Common myeloid progenitor, CD34-positive (primary cell): ENCODE measurements at places on chromosomes 13 and 19.
A peak's percentile ranks its signal among the peaks of the same experiment; 100 is the strongest.

GRCh38 chr13:101530293-101530692 is 77.8 kb downstream of the ITGBL1 start:
- no peak for DNase-seq

GRCh38 chr19:16886305-16886880 is 2.4 kb upstream of the F2RL3 start:
- DNase-seq, result no peak

- DNase-seq, result no peak
Measured at GRCh38 chr13:94703721-94704314, 8.5 kb downstream of the SOX21 start.

- no peak for DNase-seq
Measured at GRCh38 chr19:42455621-42456081, 12.9 kb upstream of the CXCL17 start.

GRCh38 chr13:48266701-48267639 is 34.0 kb downstream of the ITM2B start:
- DNase-seq, result no peak

- DNase-seq, result no peak
Measured at GRCh38 chr19:49337267-49338022, 2.2 kb downstream of the CD37 start.

DNA sequence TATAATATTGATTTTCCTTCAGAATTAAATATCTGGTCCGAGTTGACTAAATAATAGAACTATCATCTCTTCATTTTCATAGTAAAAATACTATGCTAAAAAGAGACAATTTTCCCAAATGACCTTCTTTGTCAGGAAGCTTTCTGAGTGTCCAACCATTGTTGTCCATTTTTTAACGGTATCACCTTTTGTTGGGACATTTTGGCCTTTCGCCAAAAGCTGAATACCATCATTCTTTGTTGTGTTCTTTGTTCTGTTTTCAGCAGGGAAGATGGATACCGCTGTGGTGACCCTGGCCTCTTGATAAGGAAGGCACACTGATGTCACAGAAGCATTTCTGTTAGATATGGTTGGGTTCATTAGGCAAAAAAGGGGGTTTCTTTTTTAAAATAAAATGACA is 654.4 kb upstream of the GPC6 start:
- DNase-seq, result no peak

DNA sequence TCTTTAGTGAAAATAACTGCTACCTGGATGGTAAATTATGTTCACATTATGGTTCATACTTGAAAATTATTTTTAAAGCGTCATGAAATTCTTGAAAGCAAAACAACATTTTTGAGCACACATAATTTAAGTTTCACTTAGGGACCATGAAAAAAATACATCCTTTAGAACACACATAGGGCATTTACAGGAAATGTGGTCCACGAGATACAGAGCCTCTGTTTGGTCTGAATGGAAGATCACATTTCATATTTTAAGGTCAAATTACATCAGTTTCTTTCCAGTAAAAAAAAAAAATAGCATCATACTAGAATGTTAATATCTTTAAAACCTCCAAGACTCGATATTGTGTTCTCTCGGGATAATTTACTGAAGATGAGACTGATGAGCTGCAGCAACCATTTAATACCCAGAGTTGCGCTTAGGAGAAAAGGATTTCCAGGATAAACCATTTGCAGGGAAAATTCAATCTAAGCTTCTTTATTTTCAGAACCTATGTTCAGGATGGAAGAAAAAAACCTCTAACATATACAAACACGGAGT is 720.7 kb downstream of the DIAPH3 start:
- no peak for DNase-seq

DNA sequence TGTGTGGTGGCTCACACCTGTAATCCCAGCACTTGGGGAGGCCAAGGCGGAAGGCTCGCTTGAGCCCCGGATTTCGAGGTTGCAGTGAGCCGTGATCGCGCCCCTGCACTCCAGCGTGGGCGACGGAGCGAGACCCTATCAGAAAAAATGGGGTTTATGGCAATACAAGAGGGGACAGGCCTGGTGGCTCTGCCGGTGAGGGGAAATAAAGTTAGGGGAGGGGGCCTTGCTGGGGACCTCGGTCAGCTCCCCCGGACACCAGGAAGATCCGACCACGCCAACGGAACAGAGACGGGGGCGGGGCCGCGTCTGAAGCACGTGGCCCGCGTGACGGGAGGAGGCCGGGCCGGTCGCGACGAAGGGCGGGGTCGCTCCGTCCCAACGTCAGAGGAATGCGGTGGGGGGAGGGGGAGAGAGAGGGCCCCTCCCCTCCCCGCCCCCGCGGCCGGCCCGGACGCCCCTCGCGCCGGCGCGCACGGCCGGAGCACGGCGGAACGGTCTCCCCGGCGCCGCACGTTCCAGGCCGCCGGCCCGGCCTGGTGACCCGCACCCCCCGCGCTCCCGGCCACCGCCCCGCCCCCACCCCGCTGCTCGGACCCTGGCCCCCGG is 1.9 kb upstream of the HNRNPL start:
- peak; percentile 86 for DNase-seq

- DNase-seq, result no peak
Measured at GRCh38 chr13:93982179-93982918, 497.1 kb downstream of the DCT start.

DNA sequence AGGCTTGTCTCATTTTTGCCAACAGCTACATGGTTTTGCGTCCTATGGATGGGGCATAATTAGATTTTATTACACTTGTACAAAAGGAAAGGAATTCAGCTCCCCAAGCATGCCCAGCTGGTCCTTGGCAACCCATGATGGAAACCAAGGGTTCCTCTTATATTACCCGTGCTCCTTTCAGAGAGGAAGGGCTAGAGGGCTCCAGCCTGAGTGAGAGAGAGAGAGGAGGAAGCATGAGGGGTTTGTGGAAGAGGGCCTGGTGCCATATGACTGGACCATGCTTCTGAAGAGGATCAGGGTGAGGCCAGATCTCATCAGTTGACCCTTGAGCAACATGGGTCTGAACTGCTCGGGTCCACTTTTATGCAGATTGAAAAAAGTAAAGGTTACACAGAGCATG is 3.5 kb upstream of the RPS9 start:
- DNase-seq, result no peak

DNA sequence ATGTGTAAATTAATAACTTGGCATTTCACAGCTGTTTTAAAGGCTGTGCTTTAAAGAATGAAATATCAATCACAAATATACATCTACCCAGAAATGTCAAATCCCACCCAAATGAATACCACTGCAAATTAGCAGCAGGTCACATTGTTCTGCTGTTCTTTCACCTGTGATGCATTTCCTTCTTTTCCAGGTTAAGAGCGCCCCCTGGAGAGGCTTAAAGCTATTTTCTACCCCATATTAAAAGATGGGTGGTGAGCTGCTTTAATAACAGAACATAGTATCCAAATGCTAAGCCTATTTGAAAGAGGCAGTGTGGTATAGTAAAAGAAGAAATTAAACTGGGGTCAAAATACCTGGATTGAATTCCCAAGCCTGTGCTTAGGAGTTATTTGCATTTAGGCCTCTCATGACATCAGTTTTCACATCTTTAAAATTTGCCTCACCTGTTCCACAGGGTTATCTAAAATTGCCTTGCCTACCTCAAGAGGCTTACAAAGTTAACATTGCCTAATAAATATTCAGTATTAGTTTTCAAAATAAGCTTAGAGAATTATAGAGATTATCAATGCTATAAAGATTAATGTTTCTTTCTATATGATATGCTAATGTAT is 396.9 kb upstream of the SLITRK5 start:
- peak; percentile 71 for DNase-seq

DNA sequence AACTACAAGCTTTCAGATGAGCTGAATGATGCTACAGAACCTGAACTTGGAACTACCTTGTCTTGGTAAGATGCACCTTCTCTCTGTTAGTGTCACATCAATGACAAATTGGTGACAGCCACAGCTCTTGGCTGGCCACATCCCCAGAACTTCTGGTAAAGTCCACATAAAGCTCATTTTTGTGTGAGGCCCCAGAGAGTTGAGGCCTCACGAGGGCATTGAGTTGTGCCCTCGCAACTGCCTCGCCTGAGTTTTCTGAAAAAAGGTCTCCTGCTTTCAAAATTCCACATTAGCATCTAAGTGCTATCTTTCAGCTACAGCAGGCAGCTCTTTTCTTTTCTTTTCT is 42.6 kb downstream of the MRPL57 start:
- no peak for DNase-seq

DNA sequence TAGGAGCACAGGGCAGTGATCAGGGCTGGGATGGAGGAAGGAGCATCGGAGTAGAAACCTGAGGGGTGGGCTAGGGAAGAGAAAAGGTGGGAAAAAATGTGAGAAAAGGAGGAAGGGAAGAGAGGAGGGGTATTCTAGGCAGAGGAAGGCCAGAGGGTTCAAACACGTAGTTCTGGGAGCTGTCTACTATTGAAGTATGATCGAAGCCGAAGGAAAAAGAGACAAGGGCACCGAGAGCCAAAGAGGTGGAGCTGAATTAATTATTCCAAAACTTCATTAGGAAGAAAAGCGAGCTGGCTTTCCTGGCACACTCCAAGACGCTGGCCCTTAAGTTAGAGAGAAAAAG is 7.8 kb downstream of the DLL3 start:
- no peak for DNase-seq

DNA sequence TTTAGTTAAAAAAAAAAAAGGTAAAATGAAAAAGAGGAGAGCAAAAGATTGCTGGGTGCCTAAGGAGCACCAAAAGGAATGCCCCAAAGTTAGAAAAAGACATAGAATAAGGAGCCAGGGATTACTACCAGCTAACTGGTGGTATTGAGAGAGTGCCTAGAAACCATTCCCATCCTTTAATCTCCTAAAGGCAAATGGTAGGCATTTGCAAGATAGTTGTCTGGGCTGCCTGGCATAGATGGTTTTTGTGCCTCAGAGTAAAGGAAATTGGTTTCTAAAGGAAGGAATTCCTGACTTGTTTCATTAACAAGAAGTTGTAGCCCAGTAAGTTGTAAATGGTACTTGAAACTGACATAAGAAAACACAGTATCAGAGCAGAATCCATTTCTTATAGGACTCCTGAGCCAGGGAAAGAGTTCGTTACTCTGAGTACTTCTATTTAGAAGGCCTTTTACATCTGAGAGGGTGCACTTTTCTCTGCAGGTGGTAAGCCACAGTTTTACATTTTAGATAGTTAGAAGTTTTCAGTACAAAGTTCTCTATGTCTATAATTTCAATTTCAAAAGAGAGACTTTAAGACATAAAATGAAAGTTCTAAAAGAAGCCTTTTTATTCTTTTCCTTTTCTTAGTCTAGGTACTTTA is 92.6 kb downstream of the OLFM4 start:
- DNase-seq, result no peak

DNA sequence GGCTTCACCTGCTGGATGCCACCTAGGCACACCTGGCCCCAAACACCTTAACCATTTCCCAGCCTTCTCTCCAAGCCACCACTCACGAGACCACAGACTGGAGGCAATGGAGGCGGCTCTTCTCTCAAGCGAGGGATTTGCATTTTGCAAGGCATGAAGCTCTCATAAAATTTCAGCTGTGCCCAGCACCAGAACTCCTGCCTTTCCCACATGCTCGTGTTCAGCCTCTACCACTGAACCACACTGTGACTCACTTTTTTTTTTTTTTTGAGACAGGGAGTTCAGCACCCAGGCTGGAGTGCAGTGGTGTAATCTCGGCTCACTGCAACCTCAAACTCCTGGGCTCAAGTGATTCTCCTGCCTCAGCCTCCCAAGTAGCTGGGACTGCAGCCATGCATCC is 10.6 kb downstream of the NANOS3 start:
- DNase-seq, result no peak

DNA sequence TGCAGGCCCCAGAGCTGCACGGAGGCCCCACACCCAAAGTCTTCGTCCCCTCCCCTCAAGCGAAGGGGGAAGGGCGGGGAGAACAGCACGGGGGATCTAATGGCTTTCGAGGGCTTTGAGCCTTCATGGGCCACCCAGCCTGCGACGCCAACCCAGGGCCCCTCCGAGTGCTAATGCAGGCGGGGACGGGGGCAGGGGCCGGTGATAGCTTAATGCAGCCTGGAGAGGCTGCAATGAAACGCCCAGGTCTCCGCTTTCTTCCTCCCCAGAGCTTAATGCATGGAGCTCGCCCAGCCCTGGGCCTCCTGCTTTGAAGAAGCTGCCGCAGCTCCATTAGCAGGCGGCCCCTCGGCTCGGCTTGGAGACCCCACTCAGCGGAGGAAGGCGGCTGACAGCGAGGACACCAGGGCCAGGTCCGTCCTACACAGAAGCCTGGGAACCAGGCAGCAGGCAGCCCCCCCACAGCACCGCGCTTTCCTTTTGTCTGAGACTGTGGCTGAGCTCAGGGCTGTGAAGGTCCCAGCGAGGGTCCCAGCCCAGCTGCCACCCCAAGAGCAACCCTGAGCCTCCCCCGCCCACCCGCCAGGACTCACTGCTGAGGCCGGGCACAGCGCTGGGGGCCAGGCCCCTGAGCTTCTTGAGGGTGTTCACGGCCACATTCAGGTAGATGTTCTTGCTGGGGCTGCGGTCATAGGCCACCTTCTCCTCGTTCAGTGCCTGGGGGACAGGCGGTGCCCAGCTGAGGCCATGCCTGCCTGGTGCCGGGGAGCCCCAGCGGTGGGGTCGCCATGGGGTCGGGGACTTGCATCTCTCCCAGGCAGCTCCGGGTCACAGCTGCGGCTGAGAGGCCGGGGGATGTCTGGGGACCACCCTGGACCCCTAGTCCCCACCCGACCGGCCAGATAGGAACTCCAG is 7.5 kb upstream of the ATP8B3 start:
- DNase-seq, result no peak

GRCh38 chr19:16457954-16458331 is 13.8 kb downstream of the EPS15L1 start:
- DNase-seq, result no peak

DNA sequence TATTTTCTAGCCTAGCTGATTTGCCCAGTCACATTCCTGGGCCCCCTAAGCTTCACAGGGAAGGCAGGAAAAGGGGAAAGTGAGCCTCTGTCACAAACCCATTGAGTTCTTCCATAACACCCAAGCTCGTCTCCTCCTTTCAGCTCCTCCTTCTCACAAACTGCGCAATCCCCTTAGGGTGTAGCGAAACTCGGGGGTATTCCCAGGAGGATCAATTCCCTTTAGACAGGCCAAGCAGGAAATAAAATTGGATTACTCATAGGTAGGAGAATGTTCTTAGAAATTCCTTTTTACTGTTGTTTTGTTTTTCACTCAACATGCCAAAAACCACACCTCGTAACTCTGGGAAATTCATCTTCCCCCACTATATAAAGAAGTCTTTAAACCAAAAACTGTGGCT is 139.3 kb downstream of the IRS2 start:
- DNase-seq, result no peak

DNA sequence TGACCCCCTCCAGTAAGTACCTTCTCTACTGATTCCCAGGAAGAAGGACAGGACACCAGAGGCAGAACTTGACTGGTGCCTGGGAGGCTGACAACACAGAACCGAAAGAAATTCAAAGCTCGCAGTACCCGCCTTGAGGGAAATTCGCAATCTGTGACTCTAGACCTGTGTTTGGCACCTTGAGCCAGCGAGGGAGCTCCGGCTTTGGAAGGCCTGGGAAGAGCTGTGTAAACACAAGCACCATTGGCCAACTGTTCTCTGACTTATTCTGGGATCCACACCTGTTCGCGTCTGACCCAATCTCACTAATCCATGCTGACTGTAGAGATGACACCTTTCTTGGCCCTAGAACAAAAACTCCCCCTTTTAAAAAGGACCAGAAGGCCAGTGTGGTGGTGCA is 50.7 kb downstream of the CEBPG start:
- DNase-seq, result no peak

GRCh38 chr13:110297011-110297410 is 9.9 kb downstream of the COL4A1 start:
- no peak for DNase-seq
